ENCODE measurements at places on chromosomes 3 and 15.

DNA sequence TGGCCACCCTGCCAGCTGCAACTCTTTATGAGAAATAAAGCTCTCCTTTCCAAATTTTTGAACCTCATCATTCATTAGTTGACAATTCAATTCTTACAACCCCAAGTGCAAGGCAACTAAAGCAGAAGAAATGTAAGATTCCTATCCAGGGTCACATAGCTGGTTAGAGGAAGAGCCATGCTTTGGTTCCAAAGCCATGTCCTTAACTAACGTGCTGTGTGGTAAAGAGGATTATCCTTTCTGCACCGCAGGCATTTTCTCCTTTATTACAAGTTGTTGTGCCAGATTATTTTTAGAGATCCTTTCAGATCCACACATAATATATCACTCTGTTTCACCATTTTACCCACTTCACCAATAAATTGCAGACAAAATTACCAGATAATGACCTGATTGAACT, 36.5 kb downstream of the TM4SF18 start:
- no peak for DNase-seq

- DNase-seq = no peak
Measured at GRCh38 chr15:60822403-60822802, 343.5 kb upstream of the ICE2 start.

- no peak for DNase-seq
Measured at GRCh38 chr3:182855076-182855475, 61.8 kb downstream of the ATP11B start.

GRCh38 chr15:67548236-67548852, 5.8 kb downstream of the MAP2K5 start:
- DNase-seq = peak; percentile 60

DNA sequence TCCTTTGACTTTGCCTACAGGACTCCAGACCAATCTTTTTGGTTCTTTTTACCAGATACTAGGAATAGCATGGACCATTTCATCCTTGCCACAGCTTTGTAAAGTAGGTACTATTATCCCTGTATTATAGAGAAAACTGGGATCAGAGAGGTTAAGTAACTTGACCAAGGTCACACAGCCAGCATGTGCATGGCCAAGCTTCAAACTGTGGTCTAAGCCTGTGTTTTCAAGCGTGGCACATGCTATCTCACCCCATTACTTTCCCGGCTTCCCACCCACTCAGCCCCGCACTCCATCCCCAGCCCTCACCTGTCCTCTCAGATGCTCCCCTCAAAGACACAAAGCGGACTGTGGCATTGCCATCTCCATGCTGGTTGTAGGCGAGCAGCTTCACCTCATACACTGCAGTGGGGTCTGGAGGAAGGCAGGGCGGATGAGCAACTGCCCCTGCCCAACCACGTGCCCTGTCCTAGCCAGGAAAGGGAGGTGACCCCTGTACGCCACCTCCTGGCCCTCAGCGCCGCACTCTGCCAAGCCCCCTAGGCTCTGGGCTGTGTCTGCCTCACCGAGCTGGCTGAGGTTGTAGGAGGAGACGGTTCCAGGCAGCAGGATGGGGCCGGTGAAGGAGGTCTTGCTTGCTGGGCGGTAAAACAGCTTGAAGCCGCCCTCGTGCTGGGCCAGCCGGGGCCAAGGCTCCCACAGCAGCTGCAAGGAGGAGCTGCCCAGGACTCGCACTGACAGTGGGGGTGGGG, 25.7 kb downstream of the RNU5B-1 start:
- DNase-seq = no peak

GRCh38 chr3:113265231-113265630, 53.9 kb downstream of the BOC start:
- DNase-seq = no peak

DNA sequence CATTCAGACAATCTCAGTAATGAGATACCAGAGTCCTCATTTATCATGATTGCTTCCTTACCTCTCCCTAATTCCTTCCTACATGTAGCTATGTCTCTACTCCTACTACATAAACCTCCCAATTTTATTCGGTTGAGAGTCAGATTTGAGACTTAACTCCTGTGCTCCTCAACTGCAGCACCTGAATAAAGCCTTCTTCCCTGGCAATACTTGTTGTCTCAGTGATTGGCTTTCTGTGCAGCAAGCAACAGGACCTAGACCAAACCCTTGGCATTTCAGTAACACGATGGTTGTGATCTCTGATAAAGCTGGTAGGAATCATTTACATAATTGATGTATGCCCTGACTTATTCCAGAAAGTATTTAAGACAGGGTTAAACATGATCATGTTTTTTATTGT, 106.7 kb upstream of the NANOGP8 start:
- DNase-seq = no peak

DNA sequence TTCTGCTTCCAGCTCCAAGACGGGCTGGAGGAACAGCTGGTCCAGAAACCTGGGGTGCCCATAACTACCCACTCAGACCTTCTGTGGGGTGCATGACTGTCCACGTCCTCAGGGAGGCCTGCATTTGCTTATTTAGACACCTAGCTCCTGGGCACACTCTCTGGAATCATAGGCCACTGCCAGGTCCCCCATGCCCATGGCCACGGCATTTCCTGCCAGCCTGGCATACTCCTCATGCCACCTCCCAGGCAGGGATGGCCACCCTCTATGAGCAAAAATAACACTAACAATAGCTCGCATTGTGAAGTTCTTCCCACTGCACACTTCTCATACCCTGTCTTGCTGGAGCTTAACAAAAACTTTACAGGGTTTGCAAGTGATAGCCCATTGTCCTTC, 166.9 kb upstream of the TPM1 start:
- no peak for DNase-seq

- DNase-seq = no peak
Measured at GRCh38 chr3:192642651-192643050, 84.7 kb downstream of the FGF12 start.

GRCh38 chr3:23129117-23129516, 74.0 kb upstream of the UBE2E2 start:
- no peak for DNase-seq

GRCh38 chr15:83656943-83657528, 3.1 kb downstream of the ADAMTSL3 start:
- no peak for DNase-seq

DNA sequence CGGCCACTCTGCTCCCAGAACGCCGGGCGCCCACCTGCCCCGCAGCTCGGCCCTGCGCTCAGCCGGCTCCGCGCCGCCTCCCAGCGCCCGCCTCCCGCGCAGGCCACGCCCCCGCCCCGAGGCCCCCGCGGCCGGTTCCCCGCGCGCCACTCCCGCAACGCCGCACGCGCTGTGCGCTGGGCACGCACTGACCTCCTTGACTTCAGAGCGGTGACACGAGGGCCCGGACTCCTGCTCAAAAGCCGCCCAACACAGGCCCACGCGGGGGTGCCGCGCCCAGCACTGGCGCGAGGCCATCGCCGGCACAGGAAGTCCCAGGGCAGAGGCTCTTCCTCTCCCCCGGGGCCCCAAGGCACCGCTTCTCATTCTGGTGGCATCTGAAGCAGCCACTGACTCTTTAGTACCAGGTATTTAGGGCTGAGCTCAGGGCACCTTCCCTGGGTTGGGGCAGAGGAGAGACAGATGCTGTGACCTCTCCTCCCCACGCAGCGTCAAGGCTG, 12.4 kb downstream of the TNK2 start:
- peak; percentile 66 for DNase-seq

GRCh38 chr15:73287019-73287418, 81.7 kb downstream of the HCN4 start:
- DNase-seq = no peak

DNA sequence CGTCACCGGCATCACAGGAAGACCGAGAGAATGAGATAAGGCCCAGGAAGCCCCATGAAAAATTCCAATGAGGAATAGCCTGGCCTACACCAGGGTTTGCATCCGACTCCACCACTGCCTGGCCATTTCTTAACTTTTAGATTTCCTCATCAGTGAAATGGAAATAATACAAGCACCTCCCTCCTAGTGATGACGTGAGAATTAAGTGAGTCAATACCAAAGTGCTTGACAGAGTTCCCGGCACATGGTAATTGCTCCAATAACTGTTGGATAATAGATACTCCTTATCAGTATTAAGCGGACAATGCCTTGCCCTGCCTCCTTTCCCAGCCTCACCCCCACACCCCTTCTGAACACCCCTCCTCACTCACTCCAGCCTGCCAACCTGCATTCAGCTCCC, 105.4 kb downstream of the TLE3 start:
- no peak for DNase-seq

- DNase-seq = no peak
Measured at GRCh38 chr3:169940470-169941181, 26.0 kb upstream of the SEC62 start.

- no peak for DNase-seq
Measured at GRCh38 chr15:88178631-88179030, 77.9 kb downstream of the NTRK3 start.

GRCh38 chr3:27089645-27090044, 279.5 kb downstream of the NEK10 start:
- no peak for DNase-seq

DNA sequence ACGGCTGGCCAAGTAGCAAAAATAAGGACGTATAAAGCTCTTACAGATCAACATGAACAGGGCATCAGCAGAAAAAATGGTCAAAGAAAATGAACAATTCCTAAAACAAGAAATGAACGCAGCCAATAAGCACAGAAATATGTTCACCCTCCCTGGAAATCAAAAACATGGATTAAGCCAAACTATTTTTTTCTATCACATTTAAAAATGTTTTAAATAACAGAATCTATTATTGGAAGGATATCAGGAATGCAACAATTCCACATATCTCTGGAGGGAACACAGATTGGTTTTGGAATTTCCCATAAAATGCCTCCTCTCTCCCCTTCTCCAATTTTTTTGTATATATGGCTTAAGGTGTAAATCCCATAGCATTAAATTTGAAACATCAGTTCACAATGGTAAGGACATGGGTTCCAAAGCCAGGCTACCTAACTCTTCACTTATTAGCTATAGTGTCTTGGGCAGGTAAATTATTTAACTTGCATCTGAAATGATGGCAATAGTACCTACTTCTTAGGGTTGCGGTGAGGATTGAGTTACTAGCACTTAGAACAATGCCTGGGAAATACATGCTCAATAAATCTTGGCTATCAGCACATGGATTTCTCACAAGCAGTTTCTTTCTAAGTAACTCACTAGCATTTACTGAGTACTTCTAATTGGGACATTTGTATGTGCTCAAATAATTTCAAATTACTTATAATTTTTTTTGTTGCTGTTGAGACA, 10.1 kb downstream of the UACA start:
- no peak for DNase-seq

- DNase-seq = no peak
Measured at GRCh38 chr3:49316696-49317457, 23.0 kb downstream of the USP4 start.

DNA sequence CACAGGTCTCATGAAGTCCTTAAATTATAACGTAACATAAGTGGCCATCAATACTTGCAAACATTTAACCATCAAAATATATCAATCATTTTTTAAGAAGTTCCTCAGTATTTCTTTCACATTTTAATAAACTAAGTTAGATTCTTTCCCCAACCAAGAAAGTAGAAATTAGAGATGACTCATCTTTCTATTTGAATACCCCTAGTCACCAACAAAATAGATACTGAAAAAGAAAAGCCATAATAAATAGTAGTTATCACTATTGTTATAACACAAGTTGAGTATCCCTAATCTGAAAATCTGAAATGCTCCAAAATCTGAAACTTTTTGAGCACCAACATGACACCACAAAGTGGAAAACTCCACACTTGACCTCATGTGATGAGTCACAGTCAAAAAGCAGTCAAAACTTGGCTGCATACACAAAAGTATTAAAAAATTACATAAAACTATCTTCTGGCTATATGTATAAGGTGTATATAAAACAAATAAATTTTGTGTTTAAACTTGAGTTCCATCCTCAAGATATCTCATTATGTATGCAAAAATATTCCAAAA, 3.7 kb downstream of the SHQ1 start:
- DNase-seq = peak; percentile 25

Data from EL (cell line).